Activated T-helper 1 cell treated with anti-CD3 and anti-CD28 coated beads, Interleukin-12 subunit alpha, Interleukin-12 subunit beta, Interleukin-2, Interleukin-4 antibody, amounts not matched to agents 30 ng/mL and 10 ng/mL and 1 ng/mL, durations not matched to agents 14 hours and 24 hours and 36 hours (primary cell): ENCODE measurements at places on chromosomes 2 and 18.
A peak's percentile ranks its signal among the peaks of the same experiment; 100 is the strongest.

GRCh38 chr2:26482211-26483026, 4.5 kb upstream of the OTOF start:
- no peak for DNase-seq
- no peak overlapping the region for H3K4me3 ChIP-seq
- H3K36me3 ChIP-seq, result no peaks in the 10 kb centered on the region
- no peaks in the 10 kb centered on the region for H3K27me3 ChIP-seq
- H3K27ac ChIP-seq, result no peak overlapping the region
- H3K4me1 ChIP-seq, result peaks cover 7% of the 10 kb centered on the region

DNA sequence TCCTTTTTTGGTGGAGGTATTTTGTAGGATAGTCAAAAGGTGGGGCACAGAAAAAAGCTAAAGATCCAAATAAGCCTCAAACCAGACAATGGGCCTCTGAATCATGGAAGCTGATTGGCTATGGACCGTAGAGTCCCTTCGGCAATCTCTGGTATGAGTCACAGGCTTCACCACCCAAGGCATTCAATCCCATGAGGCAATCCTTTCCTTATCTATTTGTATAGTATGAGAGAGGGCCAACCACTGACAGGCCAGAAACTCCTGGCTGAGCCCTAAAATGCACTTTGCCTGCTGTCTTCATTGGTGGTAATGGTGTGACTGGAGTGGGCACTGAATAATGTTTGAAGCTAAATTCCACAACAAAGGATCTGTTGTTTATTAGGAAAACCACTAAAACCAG, 38.7 kb upstream of the MEX3C start:
- peak overlapping the region; percentile 73 for H3K27ac ChIP-seq
- no peaks in the 10 kb centered on the region for H3K27me3 ChIP-seq
- H3K4me1 ChIP-seq, result peaks cover 31% of the 10 kb centered on the region

DNA sequence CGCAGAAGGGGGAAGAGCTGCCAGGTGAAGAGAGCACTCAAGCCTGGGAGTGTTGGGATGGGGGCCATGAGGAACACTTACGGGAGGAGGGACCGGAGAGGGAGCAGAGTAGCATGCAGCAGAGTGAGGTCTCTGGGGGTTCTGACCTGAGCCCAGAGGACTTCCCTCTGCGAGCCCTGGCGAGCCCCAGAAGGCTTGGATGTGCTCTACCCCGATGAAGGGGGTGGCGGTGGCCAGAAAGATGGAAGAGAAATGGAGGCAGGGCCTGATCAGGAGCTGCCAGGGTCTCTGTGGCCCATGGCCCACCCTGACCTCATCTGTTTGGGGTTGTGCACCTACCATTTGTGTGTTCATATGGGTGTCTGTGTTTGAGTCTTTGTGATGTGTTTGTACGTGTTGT, 42.0 kb downstream of the CROCC2 start:
- no peak overlapping the region for H3K27ac ChIP-seq
- peaks cover 9% of the 10 kb centered on the region for H3K27me3 ChIP-seq
- no peaks in the 10 kb centered on the region for H3K36me3 ChIP-seq

DNA sequence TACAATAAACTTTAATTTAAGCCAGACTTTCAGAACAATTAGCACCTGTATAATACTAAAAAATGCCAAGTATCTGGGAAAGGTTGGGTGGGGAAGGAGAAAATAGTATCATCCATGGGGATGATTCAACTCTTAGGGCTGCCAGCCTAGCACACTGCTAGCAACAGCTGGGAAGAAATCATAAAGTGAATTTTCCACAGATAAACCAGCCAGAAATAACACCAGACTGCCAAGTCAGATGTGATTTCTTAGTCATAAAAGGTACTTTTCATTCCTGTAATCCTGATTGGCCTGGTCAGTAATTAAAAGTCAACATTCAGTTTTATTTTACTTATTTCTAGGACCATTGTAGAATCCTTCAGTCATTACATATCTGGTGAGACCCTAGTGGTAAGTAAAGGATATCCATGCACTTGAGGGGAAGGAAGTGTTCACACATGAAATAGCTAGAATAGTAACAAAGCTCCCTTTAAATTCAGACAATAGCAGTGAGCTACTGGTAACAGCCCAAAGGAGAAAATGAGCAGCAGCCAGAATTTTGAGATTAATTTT, 59.4 kb downstream of the LIMS1 start:
- peaks cover 2% of the 10 kb centered on the region for H3K36me3 ChIP-seq
- H3K4me3 ChIP-seq, result peak overlapping the region; percentile 72
- no peaks in the 10 kb centered on the region for H3K27me3 ChIP-seq
- DNase-seq, result no peak
- peak overlapping the region; percentile 92 for H3K27ac ChIP-seq
- H3K4me1 ChIP-seq, result peaks cover 66% of the 10 kb centered on the region

GRCh38 chr2:218129458-218130135, 3.8 kb downstream of the CXCR2 start:
- no peak overlapping the region for H3K4me3 ChIP-seq
- H3K27me3 ChIP-seq, result peaks cover 7% of the 10 kb centered on the region
- H3K36me3 ChIP-seq, result no peaks in the 10 kb centered on the region

DNA sequence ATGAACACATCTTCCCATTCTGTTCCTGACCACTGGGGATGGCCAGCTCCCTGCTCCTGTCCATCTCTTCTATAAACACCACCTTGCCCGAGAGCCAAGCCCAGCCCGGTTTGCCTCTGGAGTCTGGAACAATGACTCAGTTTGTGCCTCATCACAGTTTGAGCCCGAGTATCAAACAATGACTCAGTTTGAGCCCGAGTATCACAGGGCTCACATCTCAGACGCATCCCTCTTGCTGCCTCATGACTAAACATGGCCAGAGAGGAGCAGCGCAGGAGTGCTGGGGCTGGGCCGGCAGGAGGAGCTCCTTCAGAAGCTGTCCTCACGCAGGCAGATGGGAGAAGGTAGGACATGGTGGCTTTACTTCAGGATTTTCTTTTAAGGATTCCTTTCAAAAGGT, 68.7 kb downstream of the PXDN start:
- H3K36me3 ChIP-seq, result no peaks in the 10 kb centered on the region
- no peak overlapping the region for H3K27ac ChIP-seq
- no peak for DNase-seq

GRCh38 chr2:223219872-223220657, 168.1 kb downstream of the KCNE4 start:
- H3K27ac ChIP-seq, result no peak overlapping the region
- no peak overlapping the region for H3K4me3 ChIP-seq
- no peaks in the 10 kb centered on the region for H3K36me3 ChIP-seq
- DNase-seq, result no peak

GRCh38 chr2:231765496-231765929, 15.6 kb downstream of the PDE6D start:
- no peak overlapping the region for H3K4me3 ChIP-seq
- no peak for DNase-seq
- H3K4me1 ChIP-seq, result peaks cover 34% of the 10 kb centered on the region
- no peaks in the 10 kb centered on the region for H3K27me3 ChIP-seq
- no peaks in the 10 kb centered on the region for H3K36me3 ChIP-seq
- H3K27ac ChIP-seq, result peak overlapping the region; percentile 59

DNA sequence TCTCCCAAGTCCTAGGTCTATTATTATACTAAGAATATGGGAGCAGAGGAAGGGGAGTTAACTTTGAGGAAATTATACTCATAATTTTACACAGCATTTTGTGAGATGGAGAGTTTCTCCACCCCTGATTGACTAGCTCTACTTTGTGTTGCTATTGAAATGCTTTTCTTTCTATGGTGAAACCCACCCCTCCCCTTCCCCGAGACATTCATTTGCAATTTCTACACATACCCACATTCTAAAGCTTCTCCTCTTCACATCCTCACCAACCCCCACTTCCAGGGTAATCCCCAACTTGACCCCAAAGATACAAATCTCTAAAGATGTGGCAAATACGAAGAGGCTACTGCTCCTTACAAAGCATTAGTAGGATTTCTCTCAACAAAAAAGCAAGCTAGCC, 992.2 kb downstream of the BCL11A start:
- DNase-seq, result no peak
- no peak overlapping the region for H3K27ac ChIP-seq
- no peaks in the 10 kb centered on the region for H3K36me3 ChIP-seq

DNA sequence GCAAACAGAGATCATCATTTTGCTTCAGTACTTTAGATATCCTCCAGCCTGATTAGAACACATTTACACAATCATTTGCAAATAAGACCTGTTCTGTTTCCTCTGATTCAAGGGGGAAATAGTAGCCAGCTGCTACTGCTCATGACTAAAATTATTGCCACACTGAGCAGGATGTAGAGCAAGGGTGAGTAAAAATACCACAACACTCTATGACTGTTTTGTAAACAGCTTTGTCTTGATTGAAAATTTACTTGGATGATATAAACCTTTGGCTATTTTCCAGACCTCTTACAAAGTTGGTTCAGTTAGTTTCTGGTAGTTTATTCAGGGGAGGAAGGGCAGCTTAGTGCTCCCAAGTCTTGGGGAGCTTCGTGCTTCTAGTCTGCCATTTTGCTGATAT, 286.4 kb upstream of the CNTNAP5 start:
- no peak overlapping the region for H3K27ac ChIP-seq
- H3K4me3 ChIP-seq, result no peak overlapping the region
- H3K36me3 ChIP-seq, result no peaks in the 10 kb centered on the region
- no peak for DNase-seq
